Ascending aorta (tissue), 2 donors: ENCODE measurements at places on chromosomes 2 and 18. TPM values are rescaled to one million over a fixed set of nuclear protein-coding genes. Genes with fewer than 3 reads are reported as not detected.

Gene IL1R1
- 132 TPM for total RNA-seq

Gene IL18RAP
- total RNA-seq, result 0.11 TPM

Gene ESCO1
- total RNA-seq, result 3.8 TPM

Gene SMYD1
- not detected for total RNA-seq

Gene C2orf15
- total RNA-seq, result 0.32 TPM

Gene TLX2
- total RNA-seq, result not detected

Gene ADD2
- 10.2 TPM for total RNA-seq

Gene NYAP2
- total RNA-seq, result not detected

Gene LIMS3
- 21.9 TPM for total RNA-seq
